Astrocyte (in vitro differentiated cells and primary cell): ENCODE measurements at places on chromosomes 3 and 15. TPM values are rescaled to one million over a fixed set of nuclear protein-coding genes. Genes with fewer than 3 reads are reported as not detected.
A peak's percentile ranks its signal among the peaks of the same experiment; 100 is the strongest.

- DNase-seq: peak; percentile 8
These were observed at the start of gene FRMD4B for GRCh38 chr3:69385723-69386555. TSS of gene FRMD4B (minus strand) at chr3:69386088. CDS start at chr3:69385989, 99 bp downstream.

GRCh38 chr15:100111125-100112060 lies 230.4 kb downstream of the ADAMTS17 start:
- peak; percentile 85 for DNase-seq

GRCh38 chr15:42919799-42920518 lies 619 bp downstream of the TTBK2 start:
- peak; percentile 44 for DNase-seq

DNA sequence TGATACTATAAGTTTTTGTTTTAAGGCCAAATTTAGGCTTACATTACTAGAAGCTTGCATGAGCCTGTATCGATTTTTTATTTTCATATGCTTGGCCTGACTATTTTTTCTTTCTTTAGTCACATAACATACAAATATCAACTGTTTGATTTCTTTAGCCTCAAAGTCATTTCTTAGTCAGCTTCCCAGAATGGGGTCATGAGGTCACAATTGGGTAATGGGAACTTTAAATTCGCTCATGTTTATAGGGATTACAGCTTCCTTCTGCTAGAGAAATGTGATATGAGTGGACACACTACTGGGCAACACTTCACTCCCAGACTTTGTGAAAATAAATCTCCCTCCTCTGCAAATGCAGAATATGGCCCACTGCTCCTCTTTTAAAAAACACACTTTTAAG lies 9.1 kb upstream of the TIPARP start:
- peak; percentile 38 for DNase-seq

- peak; percentile 4 for DNase-seq
These were observed 667.6 kb downstream of the NAALADL2 start for GRCh38 chr3:175526609-175527280.

DNA sequence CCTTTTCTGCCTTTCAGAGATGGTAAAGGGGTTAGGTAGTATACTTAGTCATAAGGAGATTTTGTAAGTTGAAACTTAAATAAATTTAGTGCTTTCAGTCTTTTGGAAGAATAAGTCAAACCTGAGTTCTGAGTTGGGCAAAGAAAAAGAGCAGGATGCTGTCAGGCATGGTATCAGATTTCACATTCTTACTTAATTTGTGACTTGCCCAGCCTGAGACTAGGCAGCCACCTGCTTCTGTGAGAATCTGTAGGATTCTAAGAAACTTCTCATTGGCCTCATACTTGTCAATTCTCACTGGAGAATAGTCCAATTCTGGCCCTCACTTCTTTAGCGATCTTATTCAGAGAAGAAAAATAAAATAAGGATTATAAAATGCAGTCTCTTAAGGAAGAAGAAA lies 577.5 kb downstream of the DIPK2A start:
- no peak for DNase-seq

DNA sequence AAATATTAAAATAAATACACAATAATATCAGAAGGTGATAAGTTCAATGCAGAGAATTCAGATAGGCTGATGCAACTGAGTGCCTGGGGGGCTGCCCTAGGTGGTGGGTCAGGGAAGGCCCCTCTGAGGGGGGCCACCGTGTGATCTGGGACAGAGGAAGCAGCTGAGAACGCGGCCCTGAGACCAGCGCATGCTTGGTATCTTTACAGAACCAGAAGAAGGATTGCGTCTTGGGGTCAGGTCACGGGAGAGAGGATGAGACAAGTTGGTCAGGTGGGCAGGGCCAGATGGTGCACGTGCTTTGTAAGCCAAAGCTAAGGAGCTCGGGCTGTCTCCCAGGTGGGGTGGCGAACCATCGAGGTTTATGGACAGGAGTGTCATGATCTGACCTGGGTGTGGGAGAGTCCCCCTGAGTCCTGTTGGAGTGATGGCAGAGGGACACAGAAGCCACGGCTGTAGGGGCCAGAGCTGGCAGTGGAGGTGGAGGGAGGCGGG lies 121.2 kb downstream of the ETFA start:
- DNase-seq: no peak

DNA sequence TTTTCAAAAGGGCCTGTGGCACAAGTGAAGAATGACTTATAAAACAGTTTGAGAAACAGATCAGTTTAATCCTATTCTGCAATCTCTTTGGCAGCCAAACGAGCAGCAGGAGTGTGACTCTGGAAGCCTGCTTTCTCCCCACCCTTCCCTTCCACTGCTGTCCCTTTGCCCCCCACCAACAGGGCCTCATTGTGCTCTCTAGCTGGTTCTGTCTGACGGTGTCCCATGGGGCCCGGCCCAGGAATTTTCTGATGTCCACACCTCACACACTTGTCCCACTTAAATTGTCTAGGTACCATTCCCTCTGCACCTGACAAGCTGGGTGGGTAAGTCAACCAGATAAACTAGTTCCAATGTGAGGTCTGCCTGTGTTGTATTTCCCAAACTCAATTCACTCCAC lies 16.4 kb downstream of the SLCO2A1 start:
- DNase-seq: no peak

- no peak for DNase-seq
These were observed 22.2 kb downstream of the CFAP20DC start for GRCh38 chr3:59027607-59028006.

GRCh38 chr15:35151381-35151780 lies 66.3 kb upstream of the NANOGP8 start:
- no peak for DNase-seq

GRCh38 chr3:156341831-156342416 lies 213.0 kb downstream of the SSR3 start:
- no peak for DNase-seq

- DNase-seq: no peak
These were observed 40.9 kb downstream of the HRH1 start for GRCh38 chr3:11195201-11195600.

- DNase-seq: no peak
These were observed 28.5 kb upstream of the RPL39L start for GRCh38 chr3:187167777-187168176.

GRCh38 chr3:189288348-189289235 lies 116.8 kb downstream of the TPRG1 start:
- DNase-seq: no peak

DNA sequence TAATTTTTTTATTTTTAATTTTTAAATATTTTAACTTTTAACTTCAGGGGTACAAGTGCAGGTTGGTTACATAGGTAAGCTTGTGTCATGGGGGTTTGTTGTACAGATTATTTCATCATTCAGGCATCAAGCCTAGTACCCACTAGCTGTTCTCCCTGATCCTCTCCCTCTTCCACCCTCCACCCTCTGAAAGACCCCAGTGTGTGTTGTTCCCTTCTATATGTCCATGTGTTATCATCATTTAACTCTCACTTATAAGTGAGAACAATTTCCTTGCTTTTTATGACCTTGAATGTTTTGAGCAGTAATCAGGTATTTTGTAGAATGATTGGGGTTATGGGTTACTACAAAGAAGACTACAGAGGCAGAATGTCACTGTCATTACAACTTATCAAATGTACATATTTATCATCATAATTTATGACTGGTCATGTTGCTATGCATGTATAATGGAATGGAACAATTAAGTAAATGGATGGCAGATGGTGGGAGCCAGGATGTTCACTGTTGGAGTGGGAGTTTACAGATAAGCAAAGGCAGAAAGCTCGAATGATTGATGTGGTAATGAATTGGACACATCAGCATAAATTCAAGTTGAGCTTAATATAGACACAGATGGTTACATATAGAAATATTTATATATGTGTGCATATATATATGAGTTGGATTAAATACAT lies 563.8 kb upstream of the ROBO1 start:
- no peak for DNase-seq

- DNase-seq: no peak
These were observed 114.0 kb downstream of the PDZRN3 start for GRCh38 chr3:73510784-73511183.

DNA sequence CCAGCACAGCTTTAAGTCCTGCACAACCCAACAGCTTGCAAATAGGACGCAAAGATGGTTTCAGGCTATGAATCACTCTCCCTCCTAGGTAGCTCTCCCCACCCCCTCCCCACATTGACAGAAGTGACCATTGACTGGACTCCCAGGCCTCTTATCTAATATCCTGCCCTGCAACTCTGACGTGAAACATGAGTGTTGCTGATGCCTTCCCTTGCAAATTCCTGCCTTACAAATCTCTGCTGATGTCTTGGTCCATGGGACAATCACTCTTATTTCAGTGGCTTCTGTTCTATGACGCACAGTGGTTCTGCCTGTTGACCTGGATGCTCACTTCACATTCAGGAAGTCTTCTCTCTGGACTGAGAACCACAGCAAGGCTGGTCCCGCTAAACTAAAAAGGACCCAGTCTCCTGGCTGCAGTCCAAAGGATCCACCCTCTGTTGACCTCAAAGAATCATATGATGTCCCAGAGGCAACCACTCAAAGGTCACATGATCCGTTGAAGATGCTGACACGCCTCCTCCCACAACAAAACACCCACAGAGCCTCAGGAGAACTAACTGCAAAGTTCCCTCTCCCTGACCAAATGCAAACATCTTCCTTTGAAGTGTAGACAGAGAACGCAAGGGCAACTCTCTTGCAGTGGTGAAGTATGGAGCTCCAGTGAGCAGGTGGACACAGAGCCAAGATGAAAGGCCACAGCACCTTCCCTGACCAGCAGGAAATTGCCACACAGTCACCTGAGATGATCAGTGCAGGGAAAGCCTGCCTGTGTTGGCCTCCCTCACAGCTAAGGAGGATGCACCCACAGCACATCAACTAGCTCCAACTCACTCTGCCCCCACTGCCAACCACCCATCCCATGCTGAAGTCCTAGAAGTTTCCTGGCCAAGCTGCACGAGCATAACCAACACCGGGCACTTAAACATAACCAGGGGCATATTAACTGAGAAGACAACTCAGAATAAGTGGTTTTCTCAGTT lies 112.3 kb downstream of the ADAMTS17 start:
- DNase-seq: no peak

GRCh38 chr3:30476368-30477084 lies 129.9 kb upstream of the TGFBR2 start:
- peak; percentile 34 for DNase-seq

- DNase-seq: no peak
These were observed 49.5 kb downstream of the MCF2L2 start for GRCh38 chr3:183378951-183379350.

DNA sequence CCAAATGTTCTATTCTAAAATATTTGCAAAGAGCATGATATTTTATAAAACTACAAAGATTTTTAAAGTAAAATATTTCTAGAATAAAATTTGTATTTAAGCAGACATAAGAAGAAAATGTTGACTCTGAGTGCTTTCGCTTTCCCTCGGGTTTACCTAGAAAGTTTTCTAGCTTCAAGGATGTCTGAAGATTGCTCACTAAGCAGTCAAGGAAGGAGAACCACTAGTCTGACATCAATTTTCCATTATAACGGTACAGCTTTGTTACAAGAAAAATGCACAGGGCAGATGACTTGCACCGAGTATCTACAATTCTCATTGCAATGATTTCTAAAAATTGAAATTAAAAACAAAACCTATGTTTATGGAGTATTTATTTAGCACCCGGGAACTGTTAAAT lies 14.2 kb downstream of the GPR15 start:
- DNase-seq: no peak

GRCh38 chr15:98896802-98897732 lies 110.5 kb downstream of the PGPEP1L start:
- peak; percentile 100 for DNase-seq

- DNase-seq: no peak
These were observed 3.8 kb upstream of the CAMP start for GRCh38 chr3:48219543-48219942.

DNA sequence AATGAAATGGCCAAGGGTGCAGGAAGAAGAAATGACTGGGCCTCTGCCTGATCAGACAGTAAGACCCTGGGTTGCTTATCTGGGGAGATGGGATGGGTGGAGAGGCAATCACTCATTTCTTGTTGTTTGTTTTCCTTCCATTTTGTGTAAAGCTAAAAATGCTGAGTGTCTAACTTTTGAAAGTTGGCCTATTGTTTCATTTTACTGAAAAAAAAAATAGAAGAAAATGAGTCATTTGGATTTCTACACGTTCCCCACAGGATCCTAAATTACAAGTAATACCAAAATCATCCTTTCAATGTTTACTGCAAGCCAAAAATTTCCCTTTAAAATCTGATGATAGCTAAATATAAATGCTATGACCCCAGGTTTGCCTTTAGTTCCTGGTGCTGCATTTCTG lies 30.6 kb downstream of the PTX3 start:
- DNase-seq: peak; percentile 33

- DNase-seq: peak; percentile 20
These were observed 1168.6 kb upstream of the ALCAM start for GRCh38 chr3:104198131-104198530.

GRCh38 chr15:98860281-98861041 lies 147.1 kb downstream of the PGPEP1L start:
- no peak for DNase-seq

DNA sequence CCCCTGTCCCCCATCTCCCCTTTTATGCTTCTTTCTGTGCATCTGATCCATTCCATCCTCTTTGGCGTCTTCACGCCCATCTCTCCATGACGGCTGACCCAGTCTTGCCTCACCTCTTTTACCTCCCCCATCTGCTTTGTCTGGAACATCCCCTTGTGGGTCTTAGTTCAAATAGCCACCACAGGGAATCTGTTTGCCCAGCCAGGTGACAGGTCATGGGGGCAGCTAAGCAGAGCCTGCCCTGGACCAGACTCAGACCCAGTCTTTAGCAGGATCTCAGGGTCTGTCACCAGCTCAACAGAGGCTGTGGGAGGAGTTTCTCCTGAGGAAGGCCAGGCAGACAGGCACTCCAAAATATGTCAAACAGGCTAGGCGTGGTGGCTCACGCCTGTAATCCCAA lies 28.1 kb downstream of the COLQ start:
- DNase-seq: no peak

- DNase-seq: peak; percentile 24
These were observed 65.2 kb downstream of the GTPBP8 start for GRCh38 chr3:113055961-113056360.

DNA sequence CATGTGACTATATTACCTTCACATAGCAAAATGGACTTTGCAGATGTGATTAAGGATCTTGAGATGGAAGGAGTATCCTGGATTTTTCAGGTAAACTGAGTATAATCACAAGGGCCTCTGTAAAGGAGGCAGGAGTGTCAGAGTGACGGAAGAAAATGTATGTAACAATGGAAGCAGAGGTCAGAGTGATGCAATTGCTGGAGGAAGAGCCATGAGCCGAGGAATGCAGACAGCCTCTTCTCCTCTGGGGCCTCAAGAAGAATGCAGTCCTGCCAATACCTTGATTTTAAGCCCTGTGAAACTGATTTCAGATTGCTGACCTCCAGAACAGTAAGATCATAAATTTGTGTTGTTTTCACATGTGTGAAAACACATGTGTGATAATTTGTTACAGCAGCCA lies 15.1 kb downstream of the HEMK1 start:
- DNase-seq: no peak

GRCh38 chr3:156356537-156357363 lies 198.2 kb downstream of the SSR3 start:
- DNase-seq: peak; percentile 57

Gene TMEM207
- total RNA-seq: not detected in 2 replicates

Gene CFAP20DC
- total RNA-seq: 0.57 and 0.89 TPM in 2 replicates

Gene KIF9
- 7.5 and 8.1 TPM in 2 replicates for total RNA-seq

Gene BBX
- 91.6 and 101 TPM in 2 replicates for total RNA-seq

Gene PPP1R14D
- not detected in 2 replicates for total RNA-seq

Gene HIGD2B
- total RNA-seq: not detected in 2 replicates

Gene MRPS22
- 40.4 and 43.1 TPM in 2 replicates for total RNA-seq

Gene OPA1
- total RNA-seq: 60.3 and 61.8 TPM in 2 replicates

Gene MNS1
- total RNA-seq: 0.86 and 1.6 TPM in 2 replicates

Gene CMTM6
- 52.2 and 53.6 TPM in 2 replicates for total RNA-seq

Gene PP2D1
- not detected in 2 replicates for total RNA-seq

Gene C3orf62
- total RNA-seq: 3.5 and 4.8 TPM in 2 replicates

Gene MEIS2
- 30.9 and 35.6 TPM in 2 replicates for total RNA-seq

Gene MASP1
- 0.62 and 0.79 TPM in 2 replicates for total RNA-seq

Gene ROPN1
- total RNA-seq: not detected in 2 replicates

Gene PYGO1
- total RNA-seq: 4.6 and 5.5 TPM in 2 replicates

Gene HRG
- not detected in 2 replicates for total RNA-seq
